ENCODE measurements at places on chromosomes 13 and 19.

DNA sequence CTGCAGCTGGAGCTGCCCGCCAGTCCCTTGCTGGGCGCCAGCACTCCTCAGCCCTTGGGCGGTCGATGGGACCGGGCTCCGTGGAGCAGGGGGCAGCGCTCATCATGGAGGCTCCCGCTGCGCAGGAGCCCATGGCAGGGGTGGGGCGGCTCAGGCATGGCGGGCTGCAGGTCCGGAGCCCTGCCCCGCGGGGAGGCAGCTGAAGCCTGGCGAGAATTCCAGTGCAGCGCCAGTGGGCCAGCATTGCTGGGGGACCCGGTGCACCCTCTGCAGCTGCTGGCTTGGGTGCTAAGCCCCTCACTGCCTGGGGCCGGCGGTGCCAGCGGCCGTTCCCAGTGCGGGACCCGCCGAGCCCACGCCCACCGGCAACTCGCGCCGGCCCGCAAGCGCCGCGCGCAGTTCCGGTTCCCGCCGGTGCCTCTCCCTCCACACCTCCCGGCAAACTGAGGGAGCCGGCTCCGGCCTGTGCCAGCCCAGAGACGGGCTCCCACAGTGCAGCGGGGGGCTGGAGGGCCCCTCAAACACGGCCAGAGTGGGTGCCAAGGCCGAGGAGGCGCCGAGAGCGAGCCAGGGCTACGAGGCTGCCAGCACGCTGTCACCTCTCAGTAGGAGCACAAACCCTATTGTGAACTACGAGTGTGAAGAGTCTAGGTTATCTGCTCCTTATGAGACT, 687.1 kb downstream of the PCDH17 start:
- no peak for DNase-seq

- no peak for DNase-seq
Observed at GRCh38 chr13:28337166-28338005, 157.5 kb downstream of the FLT1 start.

DNA sequence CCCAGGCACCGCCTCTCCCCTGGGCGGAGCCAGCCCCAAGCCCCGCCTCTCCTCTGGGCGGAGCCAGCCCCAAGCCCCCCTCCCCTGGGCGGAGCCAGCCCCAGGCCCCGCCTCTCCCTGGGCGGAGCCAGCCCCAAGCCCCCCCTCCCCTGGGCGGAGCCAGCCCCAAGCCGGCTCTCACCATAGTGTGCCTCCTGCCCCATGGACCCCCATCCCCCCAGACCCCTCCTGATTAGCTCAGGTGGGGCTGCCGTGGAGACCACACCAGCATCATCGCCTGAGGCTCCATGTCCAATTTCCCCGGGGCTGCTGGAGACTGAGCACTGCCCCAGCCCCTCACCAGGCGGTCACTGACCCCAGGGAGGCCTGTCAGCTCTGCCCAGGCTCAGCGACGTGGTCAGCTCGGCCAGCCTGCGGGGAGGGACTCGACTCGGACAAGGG, 4.2 kb upstream of the MADCAM1 start:
- no peak for DNase-seq

DNA sequence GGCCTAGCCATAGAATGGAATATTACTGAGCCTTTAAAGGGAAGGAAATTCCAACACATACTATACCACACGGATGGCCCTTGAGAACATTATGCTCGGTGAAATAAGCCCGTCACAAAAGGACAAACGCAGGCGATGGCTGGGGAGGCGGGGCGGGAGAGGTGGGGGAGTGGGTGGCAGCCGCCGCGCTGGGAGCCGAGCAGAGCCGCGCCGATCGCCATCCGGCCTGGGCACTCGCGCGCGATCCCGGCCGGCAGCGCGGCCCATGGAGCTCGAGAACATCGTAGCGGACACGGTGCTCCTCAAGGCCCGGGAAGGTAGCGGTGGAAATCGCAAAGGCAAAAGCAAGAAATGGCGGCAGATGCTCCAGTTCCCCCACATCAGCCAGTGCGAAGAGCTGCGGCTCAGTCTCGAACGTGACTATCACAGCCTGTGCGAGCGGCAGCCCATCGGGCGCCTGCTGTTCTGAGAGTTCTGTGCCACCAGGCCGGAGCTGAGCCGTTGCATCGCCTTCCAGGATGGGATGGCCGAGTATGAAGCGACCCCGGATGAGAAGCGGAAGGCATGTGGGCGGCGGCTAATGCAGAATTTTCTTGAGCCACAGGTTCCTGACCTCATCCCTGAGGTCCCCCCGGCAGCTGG, 140.1 kb downstream of the ZDHHC20 start:
- no peak for DNase-seq

GRCh38 chr13:48402325-48402932, 10.5 kb downstream of the LPAR6 start:
- DNase-seq, result no peak

GRCh38 chr13:75870397-75870903, 234.3 kb downstream of the LMO7 start:
- no peak for DNase-seq

DNA sequence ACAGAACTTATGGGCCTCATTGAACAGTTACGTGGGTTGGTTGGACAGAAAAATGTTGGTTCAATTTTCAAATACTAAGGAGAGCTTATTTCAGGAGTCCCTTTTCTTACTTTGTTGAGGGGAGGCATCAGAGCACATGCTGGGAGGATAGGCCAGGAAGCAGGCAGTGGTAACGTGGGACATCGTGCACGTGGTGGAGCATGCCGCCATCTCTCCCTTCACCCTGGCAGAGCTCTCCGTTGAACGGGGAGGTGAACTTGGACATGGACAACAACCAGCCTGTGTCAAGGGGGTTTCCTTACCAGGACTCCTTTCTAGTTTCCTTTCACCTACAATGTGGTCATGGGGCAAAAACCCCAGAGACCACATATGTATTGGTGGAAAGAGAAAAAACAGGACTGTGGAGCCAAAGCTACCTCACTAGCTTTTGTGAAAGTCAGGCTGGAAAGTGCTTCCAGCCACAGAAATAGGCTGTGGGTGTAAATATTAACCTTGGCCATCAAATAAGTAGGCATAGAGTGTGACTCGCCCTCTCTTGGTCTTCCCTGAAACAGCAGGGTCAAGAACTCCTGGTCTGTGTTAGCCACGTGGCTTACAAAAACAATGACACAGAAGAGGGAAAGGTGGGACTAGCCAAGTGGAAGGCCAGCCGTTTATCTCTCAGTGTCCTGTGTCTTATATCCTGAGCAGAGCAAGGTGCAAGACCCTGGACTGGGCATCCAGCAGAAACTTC, 14.4 kb downstream of the MICOS13 start:
- no peak for DNase-seq

- DNase-seq, result no peak
Observed at GRCh38 chr19:32674153-32674930, 638 bp downstream of the ANKRD27 start.

DNA sequence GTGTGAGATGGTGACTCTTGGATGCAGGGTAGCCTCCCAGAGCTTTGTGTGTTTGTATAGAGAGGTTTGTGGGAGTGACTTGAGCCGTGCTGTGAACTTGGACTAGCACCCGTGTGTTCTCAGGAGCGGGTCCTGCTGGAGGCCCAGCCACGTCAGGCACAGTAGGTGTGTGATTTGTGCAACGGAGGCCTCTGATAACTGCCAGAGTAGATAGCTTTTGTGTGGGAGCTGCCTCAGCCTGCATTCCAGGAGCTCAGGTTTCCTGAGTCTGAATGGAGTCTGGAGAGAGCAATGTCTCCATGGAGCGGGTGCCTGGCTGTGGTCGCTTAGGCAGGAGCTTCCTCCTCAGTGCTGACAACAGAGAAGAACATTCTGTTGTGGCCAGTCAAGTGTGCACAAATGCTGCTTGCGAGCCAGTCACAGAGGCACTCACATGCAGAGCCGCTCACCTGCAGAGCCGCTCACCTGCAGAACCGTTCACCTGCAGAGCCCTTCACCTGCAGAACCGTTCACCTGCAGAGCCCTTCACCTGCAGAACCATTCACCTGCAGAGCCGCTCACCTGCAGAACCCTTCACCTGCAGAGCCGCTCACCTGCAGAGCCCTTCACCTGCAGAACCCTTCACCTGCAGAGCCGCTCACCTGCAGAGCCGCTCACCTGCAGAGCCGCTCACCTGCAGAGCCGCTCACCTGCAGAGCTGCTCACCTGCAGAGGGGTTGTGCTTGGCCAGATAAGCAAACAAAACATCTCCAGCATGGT, 32.6 kb downstream of the TFDP1 start:
- no peak for DNase-seq

GRCh38 chr13:88802886-88803285, 1131.7 kb downstream of the SLITRK5 start:
- no peak for DNase-seq

DNA sequence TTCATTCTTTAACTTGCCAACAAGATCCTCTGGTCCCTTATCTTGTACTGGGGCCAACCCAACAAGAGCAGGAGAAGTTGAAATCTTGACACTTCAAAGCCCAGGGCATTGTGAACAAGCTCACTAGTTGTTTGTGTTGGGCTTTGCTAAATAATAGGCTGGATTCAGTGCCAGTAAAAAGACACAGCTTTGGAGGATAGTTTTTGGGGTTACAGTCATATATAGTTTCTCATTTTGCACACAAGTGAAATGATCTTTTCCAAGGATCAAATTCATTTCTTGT, 30.3 kb upstream of the LRCH1 start:
- no peak for DNase-seq

- DNase-seq, result no peak
Observed at GRCh38 chr19:1038978-1039645, 795 bp upstream of the ABCA7 start.

GRCh38 chr19:2793577-2793976, 8.3 kb downstream of the THOP1 start:
- DNase-seq, result no peak

DNA sequence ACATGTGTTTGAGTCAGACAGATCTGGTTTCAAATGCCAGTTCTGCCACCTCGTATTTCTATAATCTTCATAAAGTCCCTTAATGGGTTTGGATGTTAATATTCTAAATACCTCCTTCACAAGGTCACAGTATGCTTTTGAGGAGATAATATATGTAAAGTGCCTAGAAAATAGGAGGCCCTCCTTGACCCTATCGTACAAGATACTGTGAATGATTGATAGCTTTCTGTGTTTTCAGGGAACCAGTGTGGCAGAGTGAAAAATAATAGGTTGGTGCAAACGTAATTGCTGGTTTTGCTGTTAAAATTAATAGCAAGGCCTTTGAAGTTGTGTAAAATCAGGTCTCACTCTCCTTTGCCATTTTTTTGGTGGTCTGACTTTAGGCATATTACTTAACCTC, 77.5 kb upstream of the SCEL start:
- DNase-seq, result no peak
